ENCODE measurements at places on chromosomes 7 and 10.

DNA sequence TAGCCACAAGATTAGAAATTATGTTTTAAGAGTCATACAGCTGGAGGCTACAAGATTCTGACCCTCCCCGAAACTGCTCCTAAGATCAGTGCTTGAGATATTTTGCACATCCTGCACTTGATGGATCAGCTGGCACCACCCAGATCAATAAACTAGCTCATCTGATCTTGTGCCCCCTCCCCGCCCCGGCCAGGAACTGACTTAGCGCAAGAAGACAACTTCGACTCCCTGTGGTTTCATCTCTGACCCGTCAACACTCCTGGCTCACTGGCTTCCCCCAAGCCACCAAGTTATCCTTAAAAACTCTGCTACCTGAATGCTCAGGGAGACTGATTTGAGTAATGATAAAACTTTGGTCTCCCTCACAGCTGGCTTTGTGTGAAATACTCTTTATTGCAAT, 73.5 kb upstream of the NPSR1 start:
- DNase-seq = no peak

GRCh38 chr10:127040756-127041155, 135.5 kb downstream of the DOCK1 start:
- no peak for DNase-seq

DNA sequence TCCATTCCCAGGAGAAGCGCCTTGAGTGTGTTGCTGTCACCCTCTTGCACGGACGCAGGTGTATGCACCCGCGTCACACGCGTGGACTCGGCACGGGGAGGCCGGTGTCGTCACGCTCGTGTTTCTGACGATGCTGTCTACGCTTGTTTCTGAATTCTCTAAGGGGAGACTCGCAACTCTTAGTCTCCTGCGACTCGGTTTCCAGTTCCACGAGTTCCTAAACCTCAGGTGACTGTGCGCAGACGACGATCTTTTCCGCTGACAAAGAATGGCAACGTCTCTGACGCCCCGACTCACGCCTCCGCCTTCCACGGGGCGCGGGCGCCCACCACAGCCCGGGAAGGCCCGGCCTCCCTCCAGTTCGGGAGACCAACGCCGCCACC, 579 bp downstream of the IDI1 start:
- DNase-seq = no peak

DNA sequence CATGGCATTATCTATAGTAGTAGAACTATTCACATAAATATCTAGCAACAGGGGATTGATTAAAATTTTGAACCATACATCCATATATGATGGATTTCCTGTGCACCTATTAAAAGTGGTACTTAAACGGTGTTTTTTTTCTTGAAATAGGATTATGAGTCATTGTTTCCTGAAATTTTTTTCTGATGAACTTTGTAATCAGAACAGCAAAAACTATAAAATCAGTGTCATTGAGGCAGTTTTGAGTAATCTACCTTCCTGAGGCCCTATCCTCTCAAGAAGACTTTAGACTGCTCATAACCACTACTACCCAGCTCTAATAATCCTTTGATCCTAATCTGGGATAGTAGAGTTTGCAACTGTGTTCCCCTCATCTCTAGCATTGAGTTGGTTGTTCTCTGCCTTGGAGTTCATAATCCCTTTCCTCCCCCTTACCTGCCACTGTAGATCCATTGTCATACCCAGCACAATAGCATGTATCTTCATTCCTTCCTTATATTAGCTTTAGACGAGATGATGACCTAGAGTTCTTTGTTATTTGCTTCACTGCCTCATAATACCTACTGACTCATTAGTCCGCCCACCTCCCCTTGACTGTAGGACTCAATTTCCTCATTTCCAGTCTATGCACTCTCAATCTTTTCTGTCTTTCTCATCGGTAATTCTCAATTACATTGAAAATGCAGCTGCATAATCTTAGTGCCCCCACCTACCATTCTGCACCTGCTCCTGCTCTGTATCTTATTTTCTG, 133.4 kb downstream of the LRRC4 start:
- no peak for DNase-seq

- no peak for DNase-seq
These were observed 1.6 kb downstream of the LAMB4 start for GRCh38 chr7:108128514-108128913.

GRCh38 chr10:18561861-18562551, 89.4 kb downstream of the NSUN6 start:
- DNase-seq = no peak

Measured in BJ (cell line).